ENCODE measurements at places on chromosomes 3 and 15. TPM values are rescaled to one million over a fixed set of nuclear protein-coding genes. Genes with fewer than 3 reads are reported as not detected.
A peak's percentile ranks its signal among the peaks of the same experiment; 100 is the strongest.

- no peaks in the 10 kb centered on the region for H3K36me3 ChIP-seq
- H3K27me3 ChIP-seq, result no peaks in the 10 kb centered on the region
- no peaks in the 10 kb centered on the region for H3K4me1 ChIP-seq
- no peak overlapping the region for H3K4me3 ChIP-seq
These were observed 194.6 kb upstream of the TPM1 start for GRCh38 chr15:62847900-62848489.

DNA sequence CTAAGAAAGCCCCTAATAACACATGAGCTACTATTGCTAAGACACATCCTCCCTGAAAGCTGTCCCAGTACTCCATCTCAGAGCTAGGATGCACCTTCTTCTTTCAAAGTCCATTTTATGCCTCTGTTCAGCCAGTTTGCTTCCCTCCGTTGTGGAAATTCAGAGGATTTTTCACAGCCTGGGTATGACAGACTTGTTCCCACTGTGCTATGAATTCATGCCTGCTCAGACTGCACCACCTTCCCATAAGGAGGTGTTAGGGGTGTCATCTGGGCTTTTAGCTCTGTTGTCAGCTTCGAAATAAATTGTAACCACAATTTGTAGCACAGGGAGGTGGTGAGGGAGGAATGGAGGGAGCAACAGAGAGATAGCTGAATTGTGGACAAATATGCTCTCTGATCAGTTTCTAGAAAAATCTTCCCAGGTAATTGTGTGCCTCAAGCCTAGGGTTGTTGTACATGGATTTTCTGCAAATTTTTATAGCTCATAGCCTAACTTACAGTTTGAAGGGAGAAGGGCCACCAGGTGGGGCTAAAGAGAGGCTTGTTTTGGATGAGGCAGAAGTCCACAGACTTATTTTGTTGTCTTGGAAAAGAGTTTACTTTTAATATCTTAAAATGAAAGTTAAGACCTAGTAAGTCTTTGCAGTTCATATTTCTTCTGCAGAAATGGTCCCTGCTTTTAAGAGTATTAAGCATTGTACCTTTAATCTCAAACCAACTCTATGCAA is 462.0 kb downstream of the PDCD6IP start:
- no peak overlapping the region for H3K27ac ChIP-seq
- no peaks in the 10 kb centered on the region for H3K36me3 ChIP-seq
- no peak overlapping the region for H3K4me3 ChIP-seq
- peak; percentile 20 for DNase-seq
- no peaks in the 10 kb centered on the region for H3K27me3 ChIP-seq

DNA sequence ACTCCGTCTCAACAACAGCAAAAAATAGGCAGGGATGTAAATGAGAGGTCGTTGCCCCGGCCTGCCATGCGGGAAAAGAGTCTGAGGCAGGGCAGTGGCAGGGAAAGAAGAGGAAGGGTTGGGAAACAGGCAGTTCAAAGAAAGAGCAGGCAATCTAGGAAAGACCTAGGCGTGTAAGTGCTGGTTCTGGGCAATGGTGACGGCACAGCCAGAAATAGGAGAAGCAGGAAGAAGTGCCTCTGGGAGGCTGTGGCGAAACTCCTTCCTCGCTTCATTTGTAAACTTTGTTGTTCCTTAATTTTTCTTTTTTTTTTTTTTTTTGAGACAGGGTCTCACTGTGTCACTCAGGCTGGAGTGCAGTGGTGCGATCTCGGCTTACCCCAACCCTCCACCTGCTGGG is 4.3 kb downstream of the SLC51A start:
- H3K27ac ChIP-seq, result no peak overlapping the region
- no peaks in the 10 kb centered on the region for H3K36me3 ChIP-seq
- peaks cover 7% of the 10 kb centered on the region for H3K27me3 ChIP-seq

GRCh38 chr3:13092621-13093617 is 19.7 kb upstream of the IQSEC1 start:
- no peaks in the 10 kb centered on the region for H3K4me1 ChIP-seq
- DNase-seq, result no peak
- H3K27me3 ChIP-seq, result no peaks in the 10 kb centered on the region
- no peak overlapping the region for H3K4me3 ChIP-seq

Gene SMCO1
- not detected for total RNA-seq

Data from fibroblast of lung (primary cell).